ENCODE measurements at places on chromosomes 13 and 19.

DNA sequence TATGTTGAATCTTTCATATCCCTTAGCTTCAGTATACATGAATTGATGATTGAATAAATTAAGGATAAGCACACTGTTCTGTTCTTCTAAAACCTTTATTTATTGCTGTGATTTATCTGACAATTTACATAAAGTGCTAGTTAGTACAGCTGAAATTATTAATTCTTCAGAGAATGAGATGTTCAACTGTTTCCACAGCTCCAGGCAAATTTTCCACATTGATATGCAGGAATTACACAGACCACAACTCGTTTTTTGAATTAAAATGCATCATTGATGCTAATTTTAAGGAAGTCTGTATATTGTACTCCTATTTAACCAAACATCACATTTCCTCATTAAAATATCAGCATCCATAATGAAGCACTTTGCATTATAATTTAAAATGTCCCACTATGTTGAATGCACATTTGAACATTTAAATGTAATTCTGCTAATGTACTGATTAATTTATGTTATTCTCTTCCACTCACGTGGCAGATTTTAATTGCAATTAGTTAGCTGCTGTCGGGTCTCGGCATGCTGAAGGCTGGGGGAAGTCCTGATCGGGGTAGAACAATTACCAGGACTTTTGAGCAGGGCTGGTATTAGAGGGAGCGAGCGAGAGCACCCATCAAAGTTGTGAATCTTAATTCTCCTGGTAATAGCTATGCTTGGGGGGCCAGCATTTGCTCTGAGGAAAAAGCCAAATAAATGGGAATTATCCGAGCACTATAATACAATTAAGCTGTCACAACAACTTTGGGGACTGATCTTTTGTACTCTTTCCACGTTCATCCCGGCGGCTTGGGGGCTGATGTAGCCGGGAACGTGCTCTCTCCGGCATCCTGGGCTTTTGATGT is 136.7 kb upstream of the TMTC4 start:
- DNase-seq: no peak

DNA sequence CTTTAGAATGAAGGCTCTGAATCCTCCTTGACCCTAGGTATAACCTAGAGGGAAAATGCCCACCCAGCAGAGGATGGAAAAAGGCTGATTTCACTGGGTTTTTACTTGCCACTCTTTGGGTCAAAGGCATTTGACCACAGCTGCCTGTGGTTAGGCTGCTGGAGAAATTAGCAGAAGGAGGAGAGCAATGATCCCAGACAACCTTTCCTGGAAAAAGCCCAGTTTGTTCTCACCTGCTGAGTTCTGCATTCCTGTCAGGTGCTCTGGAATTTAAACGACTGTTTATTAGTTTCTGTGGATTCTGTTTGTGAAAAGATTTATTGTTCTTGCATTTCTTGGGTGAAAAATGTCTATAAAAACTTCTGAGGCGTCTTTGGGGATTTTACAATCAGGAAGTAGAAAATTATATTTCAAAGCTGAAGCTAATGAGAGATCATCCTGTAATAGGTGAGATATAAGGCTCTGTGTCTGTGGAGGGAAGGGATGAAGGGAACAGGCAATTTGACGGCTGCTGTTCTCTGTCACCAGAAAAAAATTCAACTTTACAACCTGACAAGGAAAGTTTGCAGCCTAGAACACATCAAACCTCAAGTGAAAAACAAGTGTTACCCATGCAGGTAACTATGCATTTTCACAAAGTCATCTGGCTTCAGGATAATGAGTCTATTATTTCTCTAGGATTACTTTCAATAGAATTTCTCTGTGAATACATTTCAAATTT is 519.7 kb downstream of the DIAPH3 start:
- no peak for DNase-seq

- no peak for DNase-seq
Observed at GRCh38 chr13:80348314-80348713, 7.4 kb upstream of the SPRY2 start.

- no peak for DNase-seq
Observed at GRCh38 chr13:51420681-51421490, 31.9 kb downstream of the INTS6 start.

GRCh38 chr13:59690857-59691500 is 472.7 kb downstream of the DIAPH3 start:
- DNase-seq: no peak

DNA sequence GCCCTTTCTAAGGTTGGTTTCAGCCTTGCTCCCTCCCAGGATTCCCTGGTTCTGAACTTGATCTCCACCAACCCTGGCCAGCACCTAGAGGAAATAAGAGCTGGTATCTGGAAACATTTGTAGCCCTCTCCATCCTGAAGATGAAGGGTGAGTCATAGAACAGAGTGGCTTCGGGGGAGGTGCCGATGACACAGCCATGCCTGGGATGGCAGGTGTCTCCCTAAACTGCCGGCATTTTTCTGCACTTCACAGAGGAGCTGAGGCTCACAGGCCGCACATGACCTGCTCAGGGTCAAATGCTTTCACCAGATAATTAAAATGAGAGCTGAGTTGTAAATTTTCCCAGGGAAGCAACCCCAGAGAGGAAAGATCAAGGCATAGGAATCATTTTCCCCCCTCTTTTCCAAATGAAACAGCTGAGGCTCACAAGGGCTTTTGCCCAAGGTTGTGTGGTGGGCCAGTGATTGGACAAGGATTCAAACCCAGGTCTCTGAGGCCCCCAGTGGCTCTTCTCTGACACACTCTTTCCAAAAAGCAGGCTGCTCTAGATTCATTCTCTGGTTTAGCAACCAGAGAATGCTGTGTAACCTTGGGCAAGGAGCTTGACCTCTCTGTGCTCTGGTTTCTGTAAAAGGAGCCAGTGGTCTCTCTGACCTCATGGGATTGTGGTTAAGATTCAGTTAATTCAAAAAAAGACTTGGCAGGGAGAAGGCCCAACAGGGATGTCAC is 1.2 kb upstream of the SLC25A42 start:
- DNase-seq: peak; percentile 52

- no peak for DNase-seq
Observed at GRCh38 chr19:32581705-32582179, 752 bp downstream of the PDCD5 start.

- DNase-seq: no peak
Observed at GRCh38 chr19:48554385-48555091, 2.6 kb downstream of the SULT2B1 start.

DNA sequence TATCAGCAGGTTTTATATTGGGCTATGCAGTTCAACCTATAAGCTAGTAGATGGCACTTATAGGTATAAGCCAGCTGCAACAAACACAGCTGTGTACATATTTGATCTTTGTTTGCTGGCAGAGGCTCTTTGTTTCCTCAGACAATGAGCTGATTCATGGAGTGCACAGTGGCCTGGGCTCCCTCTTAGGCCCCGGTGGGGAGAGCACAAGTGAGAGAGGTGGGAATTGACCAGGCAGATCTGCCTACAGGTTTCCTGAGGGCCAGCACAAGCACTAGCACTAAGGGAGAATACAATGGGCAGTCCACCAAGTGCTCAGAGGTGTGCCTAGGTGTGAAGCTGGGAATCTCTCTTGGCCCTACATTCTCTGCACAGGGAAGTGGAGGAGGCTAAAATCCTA is 1390.7 kb downstream of the SLITRK5 start:
- no peak for DNase-seq

DNA sequence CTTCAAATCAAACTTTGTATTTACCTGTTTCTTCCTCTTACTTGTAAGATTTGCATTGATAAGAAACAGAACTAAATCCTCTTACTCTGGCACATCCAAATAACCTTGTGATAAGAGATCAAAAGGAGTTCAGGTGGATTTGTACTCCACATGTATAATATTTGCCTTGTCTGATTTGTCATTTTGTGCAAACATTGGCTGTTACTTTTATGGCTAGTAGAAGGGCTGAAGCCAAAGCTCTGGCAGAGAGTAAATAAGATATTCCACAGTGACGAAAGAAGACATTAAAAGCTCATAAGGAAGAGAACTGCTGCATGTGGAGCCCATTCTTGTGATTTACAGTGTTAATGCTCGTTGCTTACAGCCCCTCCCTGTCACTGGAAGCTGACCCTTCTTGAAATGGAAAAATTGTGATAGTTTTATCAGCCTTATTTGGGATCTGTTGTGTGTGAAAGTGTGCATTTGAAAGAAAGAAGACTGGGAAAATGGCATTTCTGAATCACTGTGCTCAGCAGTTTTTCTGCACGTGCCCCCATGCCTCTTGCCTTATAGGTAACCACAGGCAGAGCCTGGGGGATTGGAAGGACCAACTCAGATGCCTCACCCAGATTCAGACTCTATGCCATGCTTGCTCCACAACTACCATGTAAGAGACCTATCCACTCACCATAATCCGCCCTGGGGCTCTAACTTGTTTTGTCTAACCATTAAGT is 68.2 kb downstream of the OXGR1 start:
- DNase-seq: no peak

GRCh38 chr19:31518216-31519020 is 169.2 kb upstream of the TSHZ3 start:
- no peak for DNase-seq
